Activated T-cell treated with anti-CD3 and anti-CD28 coated beads, Interleukin-2, amount 50 U/mL, for 72 hours (primary cell): ENCODE measurements at places on chromosomes 7 and 10. TPM values are rescaled to one million over a fixed set of nuclear protein-coding genes. Genes with fewer than 3 reads are reported as not detected.

GRCh38 chr10:96891840-96892239 lies 59.7 kb downstream of the LCOR start:
- no peak for DNase-seq
- H3K4me3 ChIP-seq: peak overlapping the region; percentile 48
- no peak overlapping the region for H3K27ac ChIP-seq
- H3K27me3 ChIP-seq: no peaks in the 10 kb centered on the region
- H3K36me3 ChIP-seq: peaks cover 21% of the 10 kb centered on the region
- peaks cover 39% of the 10 kb centered on the region for H3K4me1 ChIP-seq

DNA sequence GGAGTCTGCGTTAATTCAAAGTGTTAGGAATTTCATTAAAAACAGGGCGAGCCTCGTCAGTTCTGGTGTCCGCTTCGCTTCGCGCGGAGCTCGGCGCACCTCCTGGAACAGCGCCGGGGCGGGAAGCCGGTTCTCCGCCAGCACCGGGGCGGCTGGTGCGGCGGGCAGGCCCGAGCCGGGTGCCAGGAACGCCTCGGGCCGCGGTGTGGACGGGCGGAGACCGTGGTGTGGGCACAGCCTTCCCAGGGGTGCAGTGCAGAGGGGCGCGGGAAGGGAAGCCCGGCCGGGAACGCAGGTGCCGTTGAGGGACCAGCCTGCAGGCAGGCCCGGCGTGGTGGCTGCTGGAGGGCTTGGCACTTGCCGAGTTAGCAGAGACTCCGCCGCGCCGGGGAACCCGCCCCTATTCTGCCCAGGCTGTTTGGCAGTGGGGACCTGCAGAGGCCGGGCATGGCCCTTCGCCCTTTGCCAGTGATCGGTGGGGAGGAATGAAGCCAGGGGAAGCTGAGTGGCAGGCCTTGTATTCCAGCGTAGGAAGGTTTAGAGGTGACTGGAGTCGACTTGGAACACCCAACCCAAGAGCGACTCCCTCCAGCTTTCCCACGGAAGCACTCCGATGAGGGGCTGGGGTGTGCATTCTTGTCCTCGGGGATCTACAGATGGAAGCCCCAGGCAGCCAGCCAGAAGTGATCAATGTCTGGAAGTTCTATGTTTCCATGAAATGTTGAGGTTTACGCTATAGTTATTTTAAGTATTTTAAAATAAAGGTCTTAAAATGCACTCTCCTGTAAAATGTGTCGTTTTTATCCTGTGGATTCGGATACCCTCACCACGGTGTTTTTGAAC lies 945 bp upstream of the RHEB start:
- DNase-seq: peak; percentile 54
- H3K27ac ChIP-seq: peak overlapping the region; percentile 75
- H3K36me3 ChIP-seq: peaks cover 4% of the 10 kb centered on the region

DNA sequence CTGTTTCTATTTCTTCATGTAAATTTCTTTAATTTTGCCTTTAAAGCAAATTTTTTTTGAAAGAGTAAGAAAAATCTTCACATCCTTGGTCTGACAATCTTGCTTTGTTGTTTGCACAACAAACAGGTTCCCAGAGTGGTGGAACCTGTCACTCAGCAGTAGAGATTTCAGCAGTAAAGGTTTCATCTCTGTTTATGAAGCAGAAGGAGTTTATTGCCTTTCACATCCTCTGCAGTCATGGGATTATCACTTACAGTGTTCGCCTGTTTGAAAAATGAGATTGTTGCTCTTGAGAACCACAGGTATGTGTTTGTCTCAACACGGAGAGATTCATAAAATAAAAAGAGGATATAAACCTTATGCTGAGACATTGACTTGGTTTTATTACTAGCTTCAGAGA lies 342.6 kb downstream of the IPMK start:
- no peaks in the 10 kb centered on the region for H3K4me1 ChIP-seq
- no peaks in the 10 kb centered on the region for H3K27me3 ChIP-seq
- H3K4me3 ChIP-seq: no peak overlapping the region
- no peak for DNase-seq
- no peak overlapping the region for H3K27ac ChIP-seq

- H3K27me3 ChIP-seq: no peaks in the 10 kb centered on the region
- peaks cover 27% of the 10 kb centered on the region for H3K4me1 ChIP-seq
- H3K27ac ChIP-seq: no peak overlapping the region
- no peak overlapping the region for H3K4me3 ChIP-seq
- H3K36me3 ChIP-seq: peaks cover 7% of the 10 kb centered on the region
- DNase-seq: no peak
These were observed 3.2 kb downstream of the MRPL43 start for GRCh38 chr10:100983868-100984671.

GRCh38 chr10:112985690-112986543 lies 35.9 kb downstream of the TCF7L2 start:
- H3K27ac ChIP-seq: no peak overlapping the region
- no peaks in the 10 kb centered on the region for H3K36me3 ChIP-seq
- H3K4me1 ChIP-seq: peaks cover 35% of the 10 kb centered on the region
- H3K4me3 ChIP-seq: peak overlapping the region; percentile 49
- DNase-seq: peak; percentile 48

- no peak overlapping the region for H3K27ac ChIP-seq
- no peak overlapping the region for H3K4me3 ChIP-seq
- no peak for DNase-seq
These were observed 108.2 kb upstream of the EGR2 start for GRCh38 chr10:62924344-62924748.

DNA sequence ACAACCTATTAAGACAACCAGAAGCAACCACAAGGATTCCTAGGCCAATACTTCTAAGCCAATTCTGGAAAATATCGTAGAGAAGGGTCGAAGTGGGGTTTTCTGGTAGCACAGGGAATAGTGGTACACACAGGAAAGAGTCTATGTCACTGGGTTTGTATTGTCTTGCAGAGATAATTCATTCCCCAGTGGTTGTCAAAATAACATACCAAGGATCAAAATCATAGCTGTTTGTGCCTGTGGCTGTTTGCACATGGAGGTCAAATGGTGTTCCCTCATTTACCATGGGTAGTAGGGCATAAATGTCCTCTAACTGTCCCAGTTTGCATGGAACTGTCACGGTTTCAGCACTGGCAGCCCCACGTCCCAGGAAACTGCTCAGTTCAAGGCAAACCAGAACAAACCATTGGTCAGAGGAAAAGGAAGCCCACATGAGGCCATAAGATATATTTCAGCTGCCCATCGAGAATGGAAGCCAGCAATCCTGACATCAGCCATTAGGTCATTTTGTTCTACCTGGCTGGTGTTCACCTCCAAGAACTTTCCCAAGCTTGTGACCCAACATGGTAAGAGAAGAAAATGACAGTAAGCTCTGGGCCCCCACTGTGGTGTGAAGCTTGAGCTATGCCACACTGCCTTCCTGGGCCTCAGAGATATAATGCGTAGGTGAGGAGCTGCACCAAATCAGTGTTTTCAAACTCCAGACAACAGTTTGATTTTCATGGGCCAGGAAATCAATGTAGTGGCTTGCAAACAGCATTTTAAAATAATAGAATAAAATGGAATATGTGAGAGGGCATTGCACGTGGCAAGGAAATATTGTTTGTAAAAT lies 53.9 kb upstream of the NFE2L3 start:
- peaks cover 46% of the 10 kb centered on the region for H3K4me1 ChIP-seq
- DNase-seq: no peak
- no peaks in the 10 kb centered on the region for H3K27me3 ChIP-seq
- peak overlapping the region; percentile 66 for H3K4me3 ChIP-seq

DNA sequence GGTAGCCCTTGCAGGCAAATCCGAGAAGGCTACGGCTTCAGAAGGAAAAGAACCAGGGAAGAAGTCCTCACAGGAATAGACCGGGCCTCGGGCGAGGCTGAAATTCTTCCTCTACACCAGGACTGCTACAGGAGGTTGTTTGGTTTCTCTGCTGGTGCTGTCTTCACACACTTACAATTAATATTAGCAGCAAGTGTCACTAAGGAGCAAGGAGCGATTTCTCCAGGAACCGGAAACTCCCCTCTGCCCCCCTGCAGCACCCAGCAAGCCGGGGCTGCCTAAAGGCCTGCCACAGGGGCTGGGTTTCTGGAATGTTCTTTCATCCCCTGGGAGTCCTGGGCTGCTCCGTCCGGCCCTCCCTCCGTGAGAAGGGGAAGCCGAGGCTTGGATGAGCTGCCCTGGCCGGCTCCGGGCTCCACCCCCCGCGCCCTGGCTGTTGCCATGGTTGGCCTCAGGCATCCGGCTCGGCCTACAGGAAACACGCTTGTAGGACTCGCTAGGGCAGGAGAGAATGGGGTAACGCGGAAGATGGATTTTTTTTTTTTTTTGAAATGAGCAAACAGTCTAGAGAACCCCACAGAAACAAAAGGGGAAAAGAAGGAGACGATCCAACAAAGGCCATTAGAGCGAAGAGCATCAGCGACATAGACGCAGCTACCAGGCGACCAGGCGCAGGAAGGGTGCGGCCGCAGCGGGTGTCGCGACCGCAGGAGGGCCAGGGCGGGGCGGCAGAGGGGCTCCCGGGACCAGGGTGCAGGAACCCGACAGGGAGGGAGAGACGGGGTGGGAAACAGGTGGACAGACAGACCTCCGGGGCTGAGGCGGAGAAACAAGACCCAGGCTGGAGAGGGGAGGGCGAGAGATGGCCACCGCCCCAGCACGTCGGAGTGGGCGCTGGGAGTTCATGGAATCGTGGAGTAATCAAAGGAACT lies 33.0 kb downstream of the EN2 start:
- peak overlapping the region; percentile 40 for H3K27ac ChIP-seq
- H3K27me3 ChIP-seq: peaks cover 43% of the 10 kb centered on the region
- DNase-seq: peak; percentile 58
- peaks cover 18% of the 10 kb centered on the region for H3K4me1 ChIP-seq
- peaks cover 2% of the 10 kb centered on the region for H3K36me3 ChIP-seq

DNA sequence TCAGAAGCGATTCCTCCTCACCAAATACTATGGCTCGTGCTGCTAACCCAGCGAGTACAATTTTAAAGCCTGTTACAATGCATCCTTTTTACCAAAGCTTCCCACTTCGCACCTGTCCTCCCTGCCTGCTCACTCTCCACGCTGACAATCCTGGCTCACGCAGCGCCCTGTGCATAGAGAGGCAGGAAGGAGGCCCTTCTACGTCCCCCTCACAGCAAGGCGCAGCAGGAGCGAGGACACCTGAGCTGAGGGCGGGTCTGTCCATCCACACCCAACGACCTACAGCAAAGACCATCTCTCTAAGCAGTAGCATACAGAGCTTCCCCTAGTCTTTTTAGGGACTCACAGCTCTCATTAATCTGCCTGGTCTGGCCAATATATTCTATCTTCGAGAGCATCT lies 46.0 kb downstream of the MKI67 start:
- H3K4me1 ChIP-seq: no peaks in the 10 kb centered on the region
- no peak overlapping the region for H3K4me3 ChIP-seq
- H3K27me3 ChIP-seq: no peaks in the 10 kb centered on the region
- DNase-seq: no peak

DNA sequence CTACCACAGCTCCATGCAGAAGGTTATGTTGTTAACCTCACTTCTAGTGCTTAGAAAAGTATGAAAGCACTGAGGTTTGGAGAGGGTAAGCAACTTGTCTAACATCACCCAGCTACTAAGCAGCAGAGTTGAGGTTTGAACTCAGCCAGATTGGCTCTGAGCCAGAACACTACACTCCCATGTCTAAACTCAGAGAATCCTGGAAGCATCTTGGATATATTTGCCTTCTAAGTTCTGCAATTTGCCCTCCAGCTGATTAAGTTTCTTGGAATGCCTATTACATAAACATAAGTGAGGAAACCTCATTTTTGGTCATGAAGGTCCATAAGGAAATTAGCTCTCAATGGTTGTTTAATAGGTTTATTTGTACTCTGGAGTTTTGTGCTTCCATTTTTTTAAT lies 78.1 kb upstream of the PHYHIPL start:
- H3K27me3 ChIP-seq: no peaks in the 10 kb centered on the region
- no peaks in the 10 kb centered on the region for H3K36me3 ChIP-seq
- no peak for DNase-seq
- no peak overlapping the region for H3K27ac ChIP-seq
- no peaks in the 10 kb centered on the region for H3K4me1 ChIP-seq

SSMEM1 gene
- not detected for total RNA-seq

- no peak for DNase-seq
- no peaks in the 10 kb centered on the region for H3K27me3 ChIP-seq
- no peak overlapping the region for H3K27ac ChIP-seq
- no peaks in the 10 kb centered on the region for H3K4me1 ChIP-seq
- peaks cover 2% of the 10 kb centered on the region for H3K36me3 ChIP-seq
These were observed 67.8 kb downstream of the ZNF248 start for GRCh38 chr10:37789590-37789989.

NPS gene
- total RNA-seq: not detected

CALML5 gene
- not detected for total RNA-seq

- H3K36me3 ChIP-seq: no peaks in the 10 kb centered on the region
- H3K27ac ChIP-seq: no peak overlapping the region
- H3K4me1 ChIP-seq: peaks cover under 1% of the 10 kb centered on the region
- H3K4me3 ChIP-seq: no peak overlapping the region
These were observed 9.4 kb downstream of the BLNK start for GRCh38 chr10:96261930-96262329.

- no peaks in the 10 kb centered on the region for H3K4me1 ChIP-seq
- no peaks in the 10 kb centered on the region for H3K36me3 ChIP-seq
- H3K27ac ChIP-seq: no peak overlapping the region
- no peaks in the 10 kb centered on the region for H3K27me3 ChIP-seq
- no peak overlapping the region for H3K4me3 ChIP-seq
- DNase-seq: no peak
These were observed 28.2 kb upstream of the SEMA3D start for GRCh38 chr7:85215098-85215497.

DNA sequence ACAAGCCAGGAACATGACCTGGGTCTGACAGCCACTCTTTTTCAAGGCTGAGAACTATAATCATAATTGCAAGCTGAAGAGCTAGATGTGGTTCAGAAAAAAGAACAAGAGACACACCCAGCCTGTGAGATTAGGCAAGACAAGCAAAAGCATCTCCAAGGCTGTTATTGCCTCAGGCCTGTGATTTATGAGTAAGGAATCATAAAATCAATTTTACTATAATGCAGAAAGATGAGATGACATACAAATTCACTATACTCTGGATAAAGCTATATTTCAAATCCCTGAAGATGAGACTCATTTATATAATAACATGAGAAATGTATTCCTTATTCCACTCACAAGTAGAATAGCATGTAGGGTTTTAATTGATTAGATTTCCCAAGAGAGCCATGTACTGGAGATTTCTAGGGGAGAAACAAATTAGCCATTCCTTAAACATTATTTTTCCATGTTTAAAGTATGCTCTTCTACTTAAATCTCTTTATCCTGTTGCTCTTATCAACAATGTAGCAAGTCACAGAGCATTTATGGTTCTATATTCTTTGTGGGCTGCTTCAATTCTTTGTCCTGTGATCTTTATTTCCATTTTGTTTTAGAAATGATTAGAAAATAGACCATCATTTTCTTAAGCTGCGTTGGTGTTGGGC lies 47.4 kb downstream of the FHIP2A start:
- peaks cover 14% of the 10 kb centered on the region for H3K27me3 ChIP-seq
- no peak overlapping the region for H3K4me3 ChIP-seq
- H3K4me1 ChIP-seq: no peaks in the 10 kb centered on the region
- DNase-seq: no peak
- no peak overlapping the region for H3K27ac ChIP-seq
- H3K36me3 ChIP-seq: peaks cover 3% of the 10 kb centered on the region
